ENCODE measurements at places on chromosomes 3 and 15.

DNA sequence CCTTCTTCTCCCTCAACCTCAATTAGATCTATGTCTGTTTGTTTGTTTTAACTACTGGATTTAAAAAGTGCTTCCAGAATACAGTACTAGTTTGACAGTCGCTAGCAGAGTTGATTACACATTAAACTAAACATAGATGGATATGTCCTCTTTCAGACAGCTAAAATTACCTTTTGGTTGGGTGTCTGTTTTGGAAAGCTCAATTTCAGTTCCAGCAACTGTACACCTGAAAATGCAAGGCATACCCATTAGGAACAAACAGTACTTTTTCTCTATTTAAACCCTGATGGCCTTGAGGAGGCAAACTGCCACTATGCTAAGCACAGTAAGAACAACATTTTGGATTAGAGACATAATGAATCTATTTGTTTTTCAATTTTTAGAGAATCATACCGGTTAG lies 234.4 kb downstream of the UNC13C start:
- no peak for DNase-seq

DNA sequence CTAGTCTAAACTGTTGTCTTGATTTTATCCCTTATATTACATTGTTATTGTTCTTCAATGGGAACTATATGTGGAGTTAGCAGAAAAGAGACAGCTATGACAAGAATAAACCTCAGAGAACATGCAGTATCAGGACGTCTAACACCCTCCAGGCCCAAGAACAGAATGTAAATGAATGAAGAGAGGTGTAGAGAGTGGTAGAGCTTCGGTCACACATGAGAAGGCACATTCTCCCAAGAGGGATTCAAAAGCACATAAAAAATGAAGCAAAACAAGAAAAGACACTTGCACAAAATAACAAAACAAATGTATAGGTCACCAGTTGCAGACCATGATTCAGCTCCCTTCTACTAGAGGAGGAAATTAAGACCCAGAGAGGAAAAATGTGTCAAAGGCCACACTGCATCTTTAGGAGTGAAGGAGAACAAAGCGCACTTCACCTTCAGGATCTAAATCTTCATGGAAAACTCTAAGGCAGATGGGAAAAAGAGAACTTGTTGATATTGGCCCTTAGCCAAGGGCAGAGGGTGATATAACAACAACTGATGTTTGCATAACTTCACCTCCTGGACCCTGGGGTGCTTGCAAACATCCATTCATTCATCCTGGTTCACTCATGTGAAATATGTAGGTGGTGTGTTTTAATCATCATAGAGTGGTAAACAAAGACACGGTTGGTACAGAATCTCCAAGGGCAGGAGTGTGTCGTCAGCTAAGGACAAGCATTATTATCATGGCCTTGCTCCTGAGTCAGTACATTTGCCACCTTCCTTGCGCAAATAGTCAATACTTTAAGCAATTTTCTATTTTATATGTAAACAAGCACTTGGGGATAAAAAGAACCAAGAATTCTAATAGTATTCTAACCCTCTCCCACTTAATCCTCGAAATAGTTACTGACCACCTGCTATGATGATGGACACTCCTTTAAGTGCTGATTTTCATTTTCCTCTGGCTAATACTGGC lies 8.8 kb downstream of the NEK10 start:
- no peak for DNase-seq

DNA sequence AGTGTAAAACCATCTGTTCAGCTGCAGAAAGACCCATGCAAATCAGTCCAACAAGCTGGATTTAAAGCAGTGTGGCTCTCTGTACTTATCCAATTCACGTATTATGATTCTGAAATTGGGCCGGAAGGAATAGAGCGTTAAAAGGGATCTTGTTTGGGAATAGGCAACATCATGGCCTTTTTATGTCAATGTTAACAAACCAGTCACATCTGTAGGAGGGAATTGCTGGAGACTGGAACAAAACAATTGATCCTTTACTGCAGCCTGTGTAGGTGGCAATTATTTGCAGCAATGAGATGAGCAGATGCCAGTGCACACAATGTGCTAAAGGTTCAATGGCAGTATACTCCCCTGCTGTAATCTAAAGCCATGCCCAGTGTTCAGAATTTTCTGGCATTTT lies 887.4 kb upstream of the ROBO1 start:
- DNase-seq: no peak

- no peak for DNase-seq
Measured at GRCh38 chr3:114444216-114444615, 150.4 kb downstream of the TIGIT start.

- no peak for DNase-seq
Measured at GRCh38 chr3:66035763-66036477, 2.8 kb downstream of the MAGI1 start.

DNA sequence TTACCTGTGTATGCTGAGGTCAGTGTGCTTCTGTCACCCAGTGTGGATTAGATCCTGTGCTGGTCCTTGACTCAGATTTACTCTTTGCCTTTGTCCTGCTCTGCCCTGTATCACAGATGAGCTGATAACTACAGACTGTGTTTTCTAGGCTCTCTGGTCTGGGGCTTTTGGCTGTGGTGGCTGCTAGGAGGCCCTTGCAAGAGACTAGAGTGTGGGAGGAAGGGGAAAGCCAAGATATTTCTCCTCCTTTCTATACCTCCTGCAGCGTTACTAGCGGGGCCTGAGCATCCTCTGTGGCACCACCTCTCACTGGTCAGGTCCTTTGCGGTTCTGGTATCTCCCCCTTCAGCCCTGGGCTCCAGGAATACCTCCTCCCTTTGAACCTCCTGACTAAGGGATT lies 282.3 kb upstream of the TBC1D5 start:
- no peak for DNase-seq

DNA sequence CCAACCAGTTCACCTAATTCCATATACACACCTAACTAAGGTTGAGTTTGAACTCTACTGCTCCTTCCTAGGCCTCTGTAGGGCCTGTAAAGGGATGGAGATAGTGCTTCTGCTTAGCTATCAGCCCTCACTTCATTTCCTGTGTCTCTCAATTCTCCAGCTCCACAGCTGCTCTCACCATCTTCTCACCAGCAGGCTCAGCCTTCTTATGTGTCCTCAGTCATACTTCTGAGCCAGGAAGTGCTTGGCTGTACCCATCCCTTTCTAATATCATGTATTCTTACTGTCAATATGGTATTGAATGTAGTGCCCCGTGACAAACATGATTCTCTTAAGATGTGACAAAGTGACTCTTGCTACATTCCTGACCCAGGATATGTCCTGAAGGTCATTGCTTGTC lies 116.9 kb downstream of the SLC9A9 start:
- DNase-seq: no peak

DNA sequence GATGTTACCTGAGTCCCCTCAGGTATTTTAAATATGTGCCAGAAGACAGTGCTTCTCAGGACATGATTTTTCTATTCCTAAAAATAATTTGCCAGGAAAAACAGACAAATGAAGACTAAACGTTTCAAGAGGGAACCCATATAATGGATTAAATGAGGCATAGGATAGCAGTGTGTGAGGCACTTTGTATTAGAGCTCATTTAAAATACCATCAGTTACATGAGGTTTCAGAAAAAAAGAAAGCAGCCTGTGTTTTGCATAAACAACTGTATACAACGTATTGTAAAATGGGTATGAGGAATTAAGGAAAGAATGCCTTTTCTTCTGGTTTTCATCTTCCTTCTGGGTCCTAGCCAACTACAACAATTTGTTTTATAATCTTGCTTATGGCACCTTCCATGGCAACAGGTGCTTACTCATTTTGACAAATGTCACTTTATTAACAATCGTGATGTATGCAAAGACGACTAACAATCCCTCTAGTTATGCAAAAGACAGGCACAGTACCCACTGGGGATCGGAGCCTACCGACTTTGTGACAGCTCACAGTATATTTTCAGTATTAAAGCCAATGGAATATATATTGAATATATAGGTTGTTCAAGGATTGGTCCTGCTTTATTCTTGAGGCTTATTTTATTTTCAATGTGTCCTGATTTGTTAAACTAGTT lies 231.6 kb upstream of the ZNF717 start:
- no peak for DNase-seq

DNA sequence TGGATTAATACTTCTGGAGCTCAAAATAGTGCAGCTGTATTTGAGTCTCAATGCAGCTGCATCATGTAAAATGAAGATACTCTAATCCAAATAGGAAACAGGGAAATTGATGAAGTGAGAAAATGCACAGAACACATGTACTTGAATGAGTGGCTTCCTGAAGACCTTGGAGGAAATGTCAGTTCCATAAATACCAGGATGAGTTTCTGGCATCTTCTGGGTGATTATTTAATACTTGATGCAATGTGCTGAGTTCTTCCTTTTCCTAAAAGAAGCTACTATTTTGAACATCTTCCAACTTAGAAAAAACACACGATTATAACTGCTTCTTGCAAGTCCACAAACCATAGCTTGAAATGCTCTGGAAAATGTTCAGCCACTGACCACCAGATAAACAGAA lies 162.8 kb downstream of the SLC9A9 start:
- DNase-seq: no peak

GRCh38 chr3:58622892-58623291 lies 43.7 kb downstream of the FAM3D start:
- no peak for DNase-seq

GRCh38 chr3:32819551-32820348 lies 2.0 kb downstream of the TRIM71 start:
- no peak for DNase-seq

- DNase-seq: no peak
Measured at GRCh38 chr3:136856665-136857064, 5.3 kb upstream of the NCK1 start.

DNA sequence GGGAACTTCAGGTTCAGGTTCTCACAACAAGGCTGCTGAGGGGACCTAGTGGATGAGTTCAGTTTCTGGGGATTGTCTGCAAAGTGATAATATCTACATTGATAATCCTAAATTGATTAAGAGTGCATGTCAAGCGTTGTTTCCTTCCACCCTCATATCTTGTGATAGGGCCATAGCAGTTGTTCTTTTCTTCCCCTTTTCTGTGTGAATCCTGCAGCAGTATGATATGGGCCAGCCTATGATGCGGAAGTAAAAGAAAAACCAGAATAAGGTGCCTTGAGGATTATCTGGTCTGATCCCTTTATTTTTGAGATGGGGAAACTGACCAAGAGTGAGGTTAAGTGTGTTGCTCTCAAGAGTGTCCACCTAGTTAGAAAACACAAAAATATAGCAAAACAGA lies 86.2 kb downstream of the MITF start:
- DNase-seq: no peak

GRCh38 chr3:12859840-12860239 lies 18.5 kb upstream of the RPL32 start:
- DNase-seq: no peak

- DNase-seq: peak; percentile 15
Measured at GRCh38 chr3:188348435-188349244, 194.7 kb downstream of the LPP start.

GRCh38 chr15:86885616-86886015 lies 805.9 kb downstream of the AGBL1 start:
- DNase-seq: no peak

DNA sequence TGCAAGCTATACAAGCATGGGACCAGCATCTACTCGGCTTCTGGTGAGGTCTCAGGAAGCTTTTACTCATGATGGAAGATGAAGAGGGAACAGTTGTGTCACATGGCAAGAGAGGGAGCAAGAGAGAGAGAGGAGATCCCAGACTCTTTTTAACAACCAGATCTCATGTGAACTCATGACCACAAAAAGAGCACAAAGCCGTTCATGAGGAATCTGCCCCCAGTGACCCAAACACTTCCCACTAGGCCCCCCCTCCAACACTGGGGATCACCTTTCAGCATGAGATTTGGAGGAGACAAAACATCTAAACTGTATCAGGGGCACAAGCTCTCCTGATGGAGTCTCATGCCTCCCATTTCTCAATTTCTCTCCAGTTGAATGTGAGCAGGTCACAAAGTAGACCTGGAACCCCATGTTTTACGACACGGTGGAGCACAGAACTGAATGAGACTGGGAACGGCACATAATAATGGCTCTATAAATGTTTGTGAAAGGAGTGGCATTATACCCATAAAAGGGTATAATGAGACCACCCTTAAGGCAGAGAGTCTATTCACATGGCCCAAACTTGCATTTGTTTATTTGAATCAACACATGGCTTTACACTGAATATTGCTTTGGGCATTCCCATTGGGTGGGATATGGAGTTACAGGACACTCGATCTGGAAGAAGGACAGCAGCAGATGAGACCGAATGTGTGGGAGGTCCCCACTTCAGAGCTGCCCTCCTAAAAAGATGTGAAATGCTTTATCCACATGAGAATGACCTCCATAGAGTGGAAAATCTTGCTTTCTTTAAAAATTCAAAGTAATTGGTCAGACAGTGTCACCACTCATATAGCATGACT lies 38.8 kb downstream of the IL16 start:
- DNase-seq: no peak

GRCh38 chr3:122661633-122662032 lies 19.0 kb upstream of the PARP14 start:
- DNase-seq: no peak

- no peak for DNase-seq
Measured at GRCh38 chr3:142019794-142020320, 129.5 kb downstream of the TFDP2 start.

- DNase-seq: no peak
Measured at GRCh38 chr15:33243393-33243792, 48.9 kb upstream of the FMN1 start.

GRCh38 chr15:97683831-97684230 lies 276.7 kb upstream of the ARRDC4 start:
- DNase-seq: no peak

GRCh38 chr3:48960841-48961413 lies 29.1 kb upstream of the P4HTM start:
- no peak for DNase-seq

DNA sequence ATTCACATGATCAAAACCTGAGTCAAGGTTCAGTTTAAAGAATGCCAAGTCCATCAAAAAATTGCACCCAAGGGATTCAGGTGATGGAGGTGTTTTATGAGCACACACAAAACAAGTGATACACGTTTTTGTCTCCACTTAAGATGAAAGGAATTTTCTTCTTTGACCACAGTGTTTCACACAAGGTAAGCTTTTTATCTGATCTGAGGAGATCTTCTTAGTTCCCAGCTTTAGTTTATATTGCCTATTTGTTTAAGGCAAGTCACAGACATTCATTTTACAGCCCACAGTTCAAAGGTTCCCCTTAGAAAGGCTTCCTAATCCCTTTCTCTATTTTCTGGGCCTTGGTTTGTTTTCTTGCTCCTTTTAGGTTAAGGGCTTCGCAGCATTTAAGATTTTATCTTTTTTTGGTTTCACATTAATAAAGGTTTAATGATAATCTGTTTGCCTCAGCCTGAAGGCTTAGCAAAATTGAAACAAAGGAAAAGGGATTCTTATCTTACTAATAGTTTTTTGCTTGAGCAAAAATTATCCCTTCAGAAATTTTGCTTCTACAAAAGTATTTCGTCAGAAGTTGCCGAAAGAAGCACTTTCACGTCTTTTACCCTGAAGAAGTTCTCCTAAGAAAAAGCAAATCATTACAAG lies 420.5 kb upstream of the NAALADL2 start:
- no peak for DNase-seq

DNA sequence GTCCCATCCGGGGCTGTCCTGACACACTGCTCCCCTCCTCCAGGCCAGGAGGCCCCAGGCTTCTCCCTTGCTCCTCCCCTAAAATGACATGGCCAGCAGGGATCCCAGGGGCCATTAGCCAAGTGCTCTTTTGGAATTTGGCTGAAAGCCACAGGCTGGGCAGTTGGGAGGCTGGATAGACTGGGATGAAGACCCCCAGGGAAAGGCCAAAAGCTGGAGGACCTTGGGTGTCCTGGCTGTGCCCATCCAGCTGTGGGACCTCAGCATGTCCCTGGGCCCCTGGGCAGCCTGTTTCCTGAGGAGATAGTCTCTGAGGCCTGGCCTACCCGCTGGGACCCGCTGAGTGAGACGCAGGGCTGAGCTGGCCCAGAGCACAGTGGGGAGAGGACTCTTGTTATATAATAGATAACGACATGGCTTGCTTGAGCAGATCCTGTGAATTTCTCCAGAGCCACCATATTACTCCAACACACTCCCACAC lies 5.7 kb upstream of the PDE8A start:
- DNase-seq: no peak
